ENCODE measurements at places on chromosomes 12 and 14. TPM values are rescaled to one million over a fixed set of nuclear protein-coding genes. Genes with fewer than 3 reads are reported as not detected.

DNA sequence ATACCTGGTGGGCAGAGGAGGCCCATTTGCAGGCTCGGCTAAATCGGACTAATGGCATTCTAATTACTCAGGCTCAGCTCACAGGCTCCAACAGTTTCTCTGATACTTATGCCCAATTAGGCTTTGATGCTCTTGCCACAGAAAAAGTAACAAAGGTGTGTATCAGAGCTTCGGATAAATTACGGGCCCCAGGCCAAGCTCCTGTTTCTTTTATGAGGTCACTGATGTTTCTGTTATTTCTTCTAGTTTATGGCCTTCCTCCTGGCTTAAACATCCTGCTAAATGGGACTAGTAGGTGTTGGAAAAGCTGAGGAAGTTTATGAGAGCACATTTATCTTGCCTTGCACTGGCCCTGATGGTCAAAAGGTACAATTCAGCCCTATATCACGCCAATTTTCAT is 28.8 kb upstream of the C12orf75 start:
- H3K27me3 ChIP-seq: peaks cover 3% of the 10 kb centered on the region
- peaks cover 10% of the 10 kb centered on the region for H3K4me1 ChIP-seq
- DNase-seq: no peak
- peaks cover 43% of the 10 kb centered on the region for H3K36me3 ChIP-seq
- no peak overlapping the region for H3K27ac ChIP-seq
- no peak overlapping the region for H3K4me3 ChIP-seq

- no peak for DNase-seq
- H3K4me1 ChIP-seq: peaks cover 3% of the 10 kb centered on the region
- no peak overlapping the region for H3K27ac ChIP-seq
- H3K27me3 ChIP-seq: no peaks in the 10 kb centered on the region
- peaks cover 21% of the 10 kb centered on the region for H3K36me3 ChIP-seq
Measured at GRCh38 chr12:69569236-69569635, 16.0 kb upstream of the CCT2 start.

INHBC gene
- total RNA-seq: 0.16 TPM

GRCh38 chr12:120721866-120722265 is 3.8 kb upstream of the ACADS start:
- H3K4me1 ChIP-seq: peaks cover 13% of the 10 kb centered on the region
- peaks cover 4% of the 10 kb centered on the region for H3K27me3 ChIP-seq
- H3K4me3 ChIP-seq: no peak overlapping the region
- no peak for DNase-seq

GRCh38 chr12:28177461-28177860 is 12.8 kb upstream of the CCDC91 start:
- no peaks in the 10 kb centered on the region for H3K36me3 ChIP-seq
- H3K27me3 ChIP-seq: no peaks in the 10 kb centered on the region
- no peaks in the 10 kb centered on the region for H3K4me1 ChIP-seq
- DNase-seq: no peak

RALGAPA1 gene
- 31.7 TPM for total RNA-seq

DNA sequence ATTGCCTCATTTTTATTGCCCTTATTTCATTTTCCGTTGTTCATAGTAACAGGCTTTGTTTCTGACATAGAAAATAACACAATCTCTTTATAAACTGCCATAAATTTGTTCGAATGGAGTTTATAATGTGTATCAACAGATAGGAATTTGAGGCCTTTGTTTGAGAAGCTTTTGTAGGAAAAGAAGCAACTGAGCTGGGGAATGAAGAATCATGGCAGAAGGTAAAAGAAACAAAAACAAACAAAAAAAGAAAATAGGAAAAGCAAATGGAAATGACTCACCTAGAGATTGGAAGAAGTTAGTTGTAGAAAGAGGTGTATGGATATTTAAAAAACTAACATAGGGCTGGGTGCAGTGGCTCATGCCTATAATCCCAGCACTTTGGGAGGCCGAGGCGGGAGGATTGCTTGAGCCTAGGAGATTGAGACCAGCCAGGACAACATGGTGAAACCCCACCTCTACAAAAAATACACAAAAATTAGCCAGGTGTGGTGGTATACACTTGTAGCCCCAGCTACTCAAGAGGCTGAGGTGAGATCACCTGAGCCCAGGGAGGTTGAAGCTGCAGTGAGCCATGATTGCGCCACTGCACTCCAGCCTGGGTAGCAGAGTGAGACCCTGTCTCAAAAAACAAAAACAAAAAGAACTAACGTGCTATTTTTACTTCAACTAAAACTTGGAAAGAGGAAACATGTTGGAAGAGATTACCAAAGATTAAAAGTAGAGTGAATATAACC is 523 bp upstream of the REP15 start:
- no peak overlapping the region for H3K4me3 ChIP-seq
- no peaks in the 10 kb centered on the region for H3K4me1 ChIP-seq
- no peak overlapping the region for H3K27ac ChIP-seq
- 0 out of 2 replicates have a peak, but pooled peaks cover 6% of the 10 kb centered on the region for H3K36me3 ChIP-seq

DNA sequence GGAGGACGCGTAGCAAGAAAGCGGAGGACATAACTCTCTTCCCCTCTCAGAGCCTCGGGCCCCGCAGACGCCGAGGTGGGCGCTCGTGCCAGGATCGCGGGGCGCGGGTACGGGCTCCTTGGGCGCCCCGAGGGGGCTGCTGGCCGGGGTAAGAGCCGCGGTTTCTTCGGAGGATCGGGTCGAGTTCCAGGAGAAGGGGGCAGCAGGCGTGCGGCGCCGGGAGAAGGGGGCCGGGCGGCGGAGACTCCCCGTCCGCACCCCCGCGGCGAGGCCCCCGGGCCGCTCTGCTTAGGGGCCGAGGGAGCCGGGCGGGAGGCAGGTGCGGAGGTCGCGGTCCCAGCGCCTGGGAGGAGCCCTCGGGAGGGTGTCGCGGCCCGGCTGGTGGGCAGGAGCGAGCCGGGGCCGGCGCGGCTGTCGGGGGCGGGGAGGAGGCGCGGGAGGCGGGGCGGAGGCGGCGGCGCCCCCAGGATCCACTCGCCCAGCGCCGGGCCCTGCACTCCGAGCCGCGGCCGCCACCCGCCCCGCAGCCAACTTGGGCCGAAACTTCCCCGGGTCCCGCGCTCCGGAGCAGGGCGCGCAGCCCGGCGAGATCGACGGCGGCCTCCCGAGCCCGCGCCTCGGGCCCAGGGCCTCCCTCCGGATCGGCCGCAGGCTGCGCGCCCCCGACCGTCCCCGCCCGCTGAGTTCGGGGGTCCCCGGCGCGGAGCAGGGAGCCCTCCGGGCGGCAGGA is 64.4 kb downstream of the FBXL14 start:
- peak; percentile 42 for DNase-seq
- peaks cover 84% of the 10 kb centered on the region for H3K27me3 ChIP-seq
- no peak overlapping the region for H3K27ac ChIP-seq
- H3K36me3 ChIP-seq: no peaks in the 10 kb centered on the region

DNA sequence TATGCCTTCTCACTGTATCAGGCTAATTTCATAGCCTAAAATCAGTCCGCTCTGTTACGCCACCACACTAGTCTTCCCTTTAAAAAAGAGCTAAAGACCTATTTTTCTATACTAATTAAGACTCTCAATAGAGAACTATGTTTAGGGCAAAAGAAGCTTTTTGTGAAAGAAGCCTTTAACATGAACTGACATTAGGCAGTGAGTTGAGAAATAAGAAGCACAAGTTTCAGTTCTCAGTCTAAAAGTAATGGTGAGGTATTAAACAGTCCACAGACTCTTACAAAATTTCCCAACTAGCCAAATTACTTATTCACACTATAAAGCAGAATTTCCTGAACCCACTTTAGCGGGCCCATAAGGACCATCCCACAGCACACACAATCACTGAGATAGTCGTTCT is 93.7 kb downstream of the SOX5 start:
- H3K27me3 ChIP-seq: no peaks in the 10 kb centered on the region
- H3K4me3 ChIP-seq: no peak overlapping the region
- peaks cover 20% of the 10 kb centered on the region for H3K36me3 ChIP-seq
- DNase-seq: no peak

DNA sequence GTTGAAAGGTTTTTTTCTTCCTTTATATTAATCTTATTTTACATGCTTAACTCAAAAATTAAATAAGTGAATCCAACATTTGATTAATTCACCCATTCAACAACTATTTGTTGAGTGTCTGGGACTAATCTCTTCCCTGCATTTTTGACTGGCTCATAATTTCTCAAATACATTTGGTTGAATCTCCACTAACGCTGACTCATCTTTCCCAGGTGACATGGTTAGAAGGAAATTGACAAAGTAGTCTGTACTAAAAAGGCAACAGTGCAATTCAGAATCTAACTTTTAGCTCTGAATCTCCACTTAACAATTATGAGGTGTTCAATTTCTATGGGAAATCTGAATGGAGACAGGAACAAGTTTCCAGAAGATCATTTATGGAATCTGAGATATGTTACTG is 88.9 kb downstream of the LIN7A start:
- peaks cover 48% of the 10 kb centered on the region for H3K4me1 ChIP-seq
- no peaks in the 10 kb centered on the region for H3K27me3 ChIP-seq
- DNase-seq: no peak
- no peaks in the 10 kb centered on the region for H3K36me3 ChIP-seq
- H3K27ac ChIP-seq: no peak overlapping the region

ETFBKMT gene
- total RNA-seq: 2.2 TPM

RHEBL1 gene
- 6.9 TPM for total RNA-seq

DNA sequence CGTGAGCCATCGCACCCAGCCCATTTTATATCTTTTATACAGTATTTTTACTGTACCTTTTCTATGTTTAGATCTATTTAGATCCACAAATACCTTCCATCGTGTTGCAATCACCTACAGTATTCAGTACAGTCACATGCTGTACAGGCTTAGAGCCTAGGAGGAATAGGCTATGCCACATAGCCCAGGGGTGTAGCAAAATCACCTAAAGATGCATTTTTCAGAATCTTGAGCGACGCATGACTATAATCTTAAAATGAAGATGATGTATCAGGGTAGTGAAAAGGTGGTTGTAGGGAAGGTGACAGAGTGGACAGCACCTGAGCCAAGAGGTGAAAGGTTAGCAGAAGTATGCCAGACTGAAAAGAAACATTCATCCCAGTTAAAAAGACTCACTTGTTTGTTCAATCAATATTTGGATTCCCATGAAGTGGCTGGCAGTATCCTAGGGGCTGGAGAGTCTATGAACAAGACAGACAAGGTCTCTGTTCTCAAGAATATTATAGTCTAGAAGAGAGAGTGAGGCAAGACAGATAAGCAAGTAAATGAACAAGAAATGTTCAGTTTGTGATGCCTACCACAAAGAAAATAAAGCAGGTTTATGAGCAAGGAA is 3.6 kb downstream of the SPRING1 start:
- no peak for DNase-seq
- H3K27ac ChIP-seq: no peak overlapping the region
- H3K4me1 ChIP-seq: peaks cover 16% of the 10 kb centered on the region
- H3K36me3 ChIP-seq: peaks cover 13% of the 10 kb centered on the region

GRCh38 chr12:77256956-77257355 is 191.6 kb upstream of the E2F7 start:
- no peaks in the 10 kb centered on the region for H3K4me1 ChIP-seq
- H3K27ac ChIP-seq: no peak overlapping the region
- peaks cover 11% of the 10 kb centered on the region for H3K36me3 ChIP-seq
- no peaks in the 10 kb centered on the region for H3K27me3 ChIP-seq
- no peak overlapping the region for H3K4me3 ChIP-seq

SLC38A1 gene
- total RNA-seq: 136 TPM

- H3K4me1 ChIP-seq: no peaks in the 10 kb centered on the region
- H3K27me3 ChIP-seq: no peaks in the 10 kb centered on the region
- no peaks in the 10 kb centered on the region for H3K36me3 ChIP-seq
- no peak overlapping the region for H3K4me3 ChIP-seq
Measured at GRCh38 chr12:121873216-121873569, 14.5 kb upstream of the HPD start.

DNA sequence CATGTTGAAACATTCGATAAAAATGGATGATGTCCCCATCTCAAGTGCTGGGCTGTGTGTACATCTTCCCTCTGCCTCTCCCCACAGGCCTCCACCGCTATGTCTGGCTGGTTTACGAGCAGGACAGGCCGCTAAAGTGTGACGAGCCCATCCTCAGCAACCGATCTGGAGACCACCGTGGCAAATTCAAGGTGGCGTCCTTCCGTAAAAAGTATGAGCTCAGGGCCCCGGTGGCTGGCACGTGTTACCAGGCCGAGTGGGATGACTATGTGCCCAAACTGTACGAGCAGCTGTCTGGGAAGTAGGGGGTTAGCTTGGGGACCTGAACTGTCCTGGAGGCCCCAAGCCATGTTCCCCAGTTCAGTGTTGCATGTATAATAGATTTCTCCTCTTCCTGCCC is 8.6 kb downstream of the PEBP1 start:
- H3K27ac ChIP-seq: no peak overlapping the region
- H3K4me1 ChIP-seq: 0 out of 2 replicates have a peak, but pooled peaks cover 2% of the 10 kb centered on the region
- peaks cover 71% of the 10 kb centered on the region for H3K36me3 ChIP-seq
- no peaks in the 10 kb centered on the region for H3K27me3 ChIP-seq
- no peak overlapping the region for H3K4me3 ChIP-seq

CLEC4A gene
- total RNA-seq: not detected
